ENCODE measurements at places on chromosomes 2 and 18. TPM values are rescaled to one million over a fixed set of nuclear protein-coding genes. Genes with fewer than 3 reads are reported as not detected.

GRCh38 chr2:62410015-62410453 is 96.0 kb downstream of the TMEM17 start:
- no peak for ATAC-seq

Gene CAPN10
- 21.3 TPM for total RNA-seq

Gene UBE2F
- 94.4 TPM for total RNA-seq

GRCh38 chr2:102436323-102436722 is 13.4 kb downstream of the IL18RAP start:
- ATAC-seq, result no peak

GRCh38 chr2:191688934-191689695 is 11.2 kb downstream of the NABP1 start:
- peak; percentile 65 for ATAC-seq

Gene MAP3K19
- not detected for total RNA-seq

DNA sequence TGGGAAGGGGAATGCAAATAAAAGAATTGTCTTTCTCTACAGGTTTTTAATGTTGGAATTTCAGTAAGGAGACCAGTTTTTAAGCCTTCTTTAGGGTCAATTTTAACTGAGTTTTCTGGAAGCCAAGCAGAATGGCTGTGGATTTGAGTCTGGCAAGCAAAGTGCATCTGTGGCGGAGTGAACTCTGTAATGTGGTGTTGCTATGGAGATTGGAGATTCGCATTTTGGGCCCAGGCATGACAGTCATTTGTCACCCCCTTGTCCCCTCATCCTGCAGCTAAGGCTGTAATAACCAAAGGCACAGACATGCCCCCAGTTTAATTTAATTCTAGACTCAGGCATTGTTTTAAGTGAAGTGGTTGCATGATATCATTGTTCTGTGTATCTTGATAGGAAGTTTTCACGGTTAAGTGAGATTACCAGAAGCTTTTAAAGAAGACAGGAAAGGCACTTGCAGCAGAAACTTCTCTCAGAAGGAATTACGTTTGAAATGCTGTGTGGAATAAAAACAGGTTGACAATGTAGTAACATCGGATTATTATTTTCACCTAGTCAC is 30.6 kb downstream of the ARMC9 start:
- no peak for ATAC-seq

GRCh38 chr2:101374821-101375561 is 12.3 kb downstream of the CREG2 start:
- ATAC-seq, result no peak

Gene AMER3
- not detected for total RNA-seq

DNA sequence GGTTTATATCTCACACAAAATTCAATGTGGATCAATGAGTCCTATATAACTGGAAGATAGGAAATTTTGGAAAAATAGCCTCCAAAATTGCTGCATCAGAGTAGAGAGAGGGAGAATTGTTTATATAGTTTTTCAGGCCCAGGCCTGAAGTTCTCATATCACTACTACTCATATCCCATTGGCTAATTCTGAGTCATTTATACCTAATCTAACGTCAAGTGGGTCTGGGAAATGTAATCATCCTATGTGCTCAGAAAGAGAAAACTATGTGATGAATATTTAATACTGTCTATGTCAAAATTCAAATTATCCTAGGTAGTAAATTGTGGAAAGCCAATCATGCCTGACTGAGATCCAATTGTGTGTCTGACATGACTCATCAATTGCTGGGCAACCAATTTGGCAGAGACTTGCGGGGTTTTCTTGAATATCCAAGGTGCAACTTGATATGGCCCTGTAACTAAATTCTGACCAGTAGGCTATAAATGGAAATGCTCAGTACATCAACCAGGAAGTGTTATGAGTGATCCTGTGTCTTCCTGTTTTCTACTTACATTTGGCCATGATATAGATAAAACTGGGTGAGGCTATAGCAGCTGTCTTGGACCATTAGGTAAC is 744.4 kb downstream of the KCNJ3 start:
- ATAC-seq, result no peak

DNA sequence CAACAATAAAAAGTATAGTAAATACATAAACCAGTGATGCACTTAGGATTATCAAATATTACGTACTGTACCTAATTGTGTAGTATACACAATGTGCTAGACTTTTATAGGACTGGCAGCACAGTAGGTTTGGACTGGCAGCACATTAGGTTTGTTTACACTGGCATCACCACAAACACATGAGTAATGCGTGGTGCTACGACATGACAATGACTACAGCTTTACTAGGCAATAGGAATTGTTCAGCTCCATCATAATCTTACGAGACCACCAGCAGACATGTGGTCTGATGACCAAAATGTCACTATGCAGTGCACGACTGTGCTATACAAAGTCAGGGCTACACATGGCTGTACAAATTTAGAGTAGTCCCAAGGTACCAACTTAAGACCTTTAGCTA is 2.3 kb downstream of the MBOAT2 start:
- ATAC-seq, result no peak

GRCh38 chr2:214217136-214217535 is 193.7 kb upstream of the VWC2L start:
- no peak for ATAC-seq

Gene MALL
- total RNA-seq, result 18.6 TPM

- peak; percentile 68 for ATAC-seq
Observed at GRCh38 chr2:74876081-74876886, 42.4 kb downstream of the HK2 start.

Gene NEB
- 0.27 TPM for total RNA-seq

GRCh38 chr2:96848264-96848663 is 4.4 kb upstream of the ANKRD23 start:
- ATAC-seq, result no peak

DNA sequence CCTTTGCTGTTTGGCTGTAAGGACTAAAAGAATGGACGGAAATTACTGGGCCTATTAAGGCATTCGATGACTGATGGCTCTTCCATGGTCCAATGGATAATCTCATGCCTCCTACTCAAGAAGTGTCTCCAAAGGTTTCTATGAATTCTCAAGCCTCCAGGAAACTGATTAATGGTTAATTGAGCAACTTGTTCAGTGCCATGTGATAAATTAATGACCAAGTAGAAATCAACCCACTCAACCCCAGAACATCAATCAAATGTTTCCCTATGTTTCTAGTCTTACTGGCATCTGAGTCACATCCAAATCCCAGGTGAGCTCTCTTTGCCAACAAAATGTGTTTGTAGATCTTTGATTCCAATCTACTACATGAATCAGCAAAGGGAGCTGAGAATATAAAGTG is 103.6 kb downstream of the NXPH2 start:
- no peak for ATAC-seq

DNA sequence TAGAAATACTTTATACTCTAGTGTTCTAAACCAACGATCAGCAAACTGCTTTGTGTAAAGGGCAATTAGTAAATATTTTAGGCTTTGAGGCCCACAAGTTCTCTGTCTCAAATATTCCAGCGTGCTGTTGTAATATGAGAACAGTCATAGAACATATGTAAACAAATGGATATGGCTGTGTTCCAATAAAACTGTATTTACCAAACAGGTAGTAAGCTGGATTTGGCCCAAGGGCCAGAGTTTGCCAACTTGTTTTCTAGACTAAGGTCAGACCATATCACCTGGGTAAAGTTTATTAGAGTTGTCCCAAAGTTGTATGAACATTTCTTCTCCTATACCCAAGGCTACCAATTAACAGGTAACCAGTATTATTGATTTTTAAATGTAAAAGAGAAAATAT is 303.2 kb upstream of the MC4R start:
- ATAC-seq, result no peak

- ATAC-seq, result peak; percentile 75
Observed at GRCh38 chr18:33577685-33578517, at the start of gene ASXL3. TSS of gene ASXL3 (plus strand) at chr18:33578219. CDS start at chr18:33578632, 413 bp downstream.

DNA sequence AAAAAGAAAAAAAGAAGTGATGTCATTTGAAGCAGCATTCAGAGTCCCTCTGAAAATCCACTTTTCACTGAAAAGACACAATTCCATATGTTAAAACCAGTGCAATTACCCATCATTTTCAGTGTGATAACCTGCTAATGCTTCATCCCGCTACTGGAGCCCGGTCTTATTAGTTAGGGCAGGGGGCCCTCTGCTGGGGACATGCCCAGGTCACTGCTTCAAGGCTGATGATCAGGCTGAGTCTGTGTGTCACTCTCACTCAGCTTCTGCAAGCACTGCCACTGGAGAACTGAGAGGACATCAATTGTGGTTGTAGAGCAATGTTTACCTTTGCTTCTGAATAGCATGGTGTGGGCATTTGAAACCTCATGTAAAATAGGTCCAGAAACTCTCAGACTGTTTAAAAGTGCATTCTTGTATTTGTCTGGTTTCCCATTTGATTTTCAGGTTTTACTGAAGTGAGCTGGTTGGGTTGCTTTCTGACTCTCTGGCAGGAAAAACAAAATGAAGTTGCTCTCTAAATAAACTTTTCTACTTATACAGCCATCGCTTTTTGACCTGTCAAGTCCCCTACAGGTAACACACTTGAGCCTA is 49.2 kb upstream of the NXPH2 start:
- ATAC-seq, result no peak

- ATAC-seq, result peak; percentile 48
Observed at GRCh38 chr2:223122781-223123180, 70.8 kb downstream of the KCNE4 start.
